ENCODE measurements at places on chromosomes 1 and 21.

DNA sequence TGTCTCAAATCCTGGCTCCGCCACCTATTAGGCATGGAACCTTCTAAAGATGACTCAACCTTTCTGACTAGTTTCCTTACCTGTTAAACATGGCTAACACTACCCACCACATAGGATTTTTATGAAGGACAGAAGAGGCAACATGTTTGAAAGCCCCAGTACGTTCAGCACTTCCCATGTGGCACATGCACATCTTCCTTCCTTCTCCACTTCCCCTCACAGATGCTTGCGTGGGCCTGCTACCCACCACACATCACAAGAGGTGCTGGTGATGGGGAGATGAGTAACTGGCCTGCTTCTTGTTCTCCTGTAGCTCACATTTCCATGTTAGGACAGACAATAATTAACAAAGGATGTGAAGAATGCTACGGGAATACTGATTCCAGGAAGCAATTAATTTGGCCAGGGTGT lies 7.1 kb downstream of the ZBTB21 start:
- no peak for DNase-seq

GRCh38 chr1:10793129-10793651 lies 3.3 kb downstream of the CASZ1 start:
- no peak for DNase-seq

- no peak for DNase-seq
Measured at GRCh38 chr1:5815211-5815610, 177.0 kb downstream of the NPHP4 start.

DNA sequence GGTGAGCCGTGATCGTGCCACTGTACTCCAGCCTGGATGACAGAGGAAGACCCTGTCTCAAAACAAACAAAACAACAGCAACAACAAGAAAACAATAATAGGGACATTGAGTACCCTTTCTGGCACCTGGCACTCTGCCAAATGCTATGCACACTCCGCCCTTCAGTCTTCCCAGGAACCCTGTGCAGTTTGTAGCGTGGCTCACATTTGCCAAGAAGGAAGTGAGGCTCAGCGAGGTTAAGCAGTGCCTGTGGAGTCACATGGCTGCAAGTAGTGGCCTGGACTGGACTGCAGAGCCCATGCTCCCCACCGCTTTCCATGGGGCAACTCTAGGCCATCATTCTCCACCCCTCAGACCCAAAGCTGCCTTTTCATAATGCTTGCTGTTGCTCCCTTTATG lies 5.3 kb upstream of the EVA1B start:
- peak; percentile 66 for DNase-seq

DNA sequence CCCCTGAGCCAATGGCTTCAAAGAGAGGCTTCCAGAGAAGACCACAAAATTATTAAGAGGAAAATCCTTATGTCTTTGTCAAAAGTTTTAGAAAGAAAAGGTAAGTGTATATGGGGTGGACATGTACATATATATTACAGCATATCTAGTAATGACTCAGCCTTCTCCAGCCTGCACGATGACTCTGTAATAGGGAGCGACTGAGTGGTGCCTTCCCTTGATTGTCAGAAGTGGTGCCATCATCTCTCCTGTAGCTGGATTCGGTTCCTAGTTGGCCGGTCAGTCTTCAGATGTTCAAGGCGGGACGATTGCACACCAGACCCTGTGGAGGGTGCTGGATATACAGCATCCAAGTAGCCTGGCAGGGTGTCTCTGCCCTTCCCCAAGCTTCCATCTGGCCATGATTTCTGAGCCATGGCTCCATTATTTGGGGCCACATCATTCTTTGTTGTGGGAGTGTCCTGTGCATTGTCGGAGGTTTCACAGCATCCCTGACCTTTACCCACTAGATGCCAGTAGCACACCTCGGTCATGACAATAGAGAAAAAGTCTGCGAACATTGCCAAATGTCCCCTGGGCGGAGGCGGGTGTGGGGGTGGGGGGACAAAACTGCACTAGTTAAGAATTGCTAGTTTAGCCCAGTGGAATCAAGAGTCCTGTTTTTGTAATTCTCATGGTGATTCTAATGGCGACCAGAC lies 206.2 kb upstream of the KAZN start:
- DNase-seq = no peak

GRCh38 chr1:59687081-59687480 lies 127.7 kb upstream of the HOOK1 start:
- DNase-seq = no peak

DNA sequence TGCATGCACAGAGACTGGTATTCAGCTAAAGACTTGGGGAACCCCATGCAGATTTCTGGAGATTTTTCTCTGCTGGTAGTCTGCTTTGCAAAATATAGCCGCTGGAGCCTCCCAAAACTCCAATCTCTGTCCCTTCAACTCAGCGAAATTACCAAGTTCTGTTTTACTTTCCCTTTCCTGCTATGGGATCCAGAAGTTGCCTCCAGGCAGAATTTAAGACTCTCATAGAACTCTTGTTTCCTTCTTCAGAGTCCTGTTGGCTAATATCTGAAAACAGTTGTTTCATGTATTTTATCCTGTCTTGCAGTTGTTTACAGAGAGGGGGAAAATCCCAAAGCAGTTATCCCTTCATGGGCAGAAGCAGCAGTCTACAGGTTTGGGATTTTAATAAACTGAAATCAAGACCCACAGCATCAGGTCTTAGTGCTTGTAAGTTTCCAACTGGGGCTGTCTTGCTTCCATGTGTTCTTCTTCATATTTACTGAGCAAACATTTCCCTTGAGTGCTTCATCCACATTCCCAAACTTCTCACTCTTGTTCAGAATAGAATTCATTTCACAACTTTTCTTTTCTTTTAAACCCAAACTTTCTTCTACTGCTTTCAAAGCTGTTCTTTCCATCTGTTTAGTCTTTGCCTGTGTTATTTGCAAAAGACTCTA lies 221.3 kb upstream of the DMRTA2 start:
- DNase-seq = no peak

GRCh38 chr1:171501305-171502024 lies 16.1 kb downstream of the PRRC2C start:
- no peak for DNase-seq

DNA sequence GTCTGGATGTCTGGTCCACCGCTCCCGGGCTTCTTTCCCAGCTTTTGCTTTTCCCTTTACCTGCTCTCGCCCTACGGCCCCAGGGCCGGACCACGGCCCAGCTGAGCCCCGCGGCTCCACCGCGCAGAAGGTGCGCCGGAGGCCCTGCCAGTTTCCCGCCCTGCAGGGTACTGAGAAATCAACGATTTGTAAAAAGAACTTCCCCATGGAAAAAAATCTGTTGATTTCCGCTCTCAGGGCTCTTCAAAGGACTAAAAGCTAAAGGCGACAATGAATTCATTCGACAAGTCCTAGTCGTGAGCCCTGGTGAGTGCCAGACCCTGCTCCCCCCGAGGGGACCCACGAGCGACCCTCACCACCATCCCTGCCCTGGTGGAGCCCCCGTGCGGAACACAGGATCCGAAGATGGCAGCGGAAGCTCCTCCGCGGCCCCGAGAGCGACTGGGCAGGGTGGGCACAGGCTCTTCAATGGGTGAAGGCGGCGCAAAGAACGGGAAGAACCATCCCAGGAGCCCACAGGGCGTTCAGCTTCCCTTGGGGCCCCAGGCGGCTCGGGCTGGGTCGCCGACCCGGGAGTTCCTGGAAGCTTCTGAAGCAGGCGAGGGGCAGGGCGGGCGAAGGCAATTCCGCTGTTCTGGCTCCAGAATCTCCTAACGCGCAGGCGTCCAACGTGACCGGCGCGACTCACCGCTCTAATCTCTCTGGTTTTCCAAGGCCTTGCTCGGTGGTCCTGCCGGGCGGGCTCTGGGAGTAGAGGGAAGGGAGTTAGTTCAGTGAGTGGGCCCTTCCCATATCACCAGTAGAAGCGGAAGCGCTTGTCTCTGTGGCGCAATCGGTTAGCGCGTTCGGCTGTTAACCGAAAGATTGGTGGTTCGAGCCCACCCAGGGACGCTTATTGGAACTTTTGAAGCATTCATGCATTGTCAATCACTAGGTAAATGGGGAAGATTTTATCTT lies 6.6 kb upstream of the RNU1-2 start:
- DNase-seq = peak; percentile 97

- peak; percentile 43 for DNase-seq
Measured at GRCh38 chr21:37149411-37149810, 76.4 kb downstream of the TTC3 start.

DNA sequence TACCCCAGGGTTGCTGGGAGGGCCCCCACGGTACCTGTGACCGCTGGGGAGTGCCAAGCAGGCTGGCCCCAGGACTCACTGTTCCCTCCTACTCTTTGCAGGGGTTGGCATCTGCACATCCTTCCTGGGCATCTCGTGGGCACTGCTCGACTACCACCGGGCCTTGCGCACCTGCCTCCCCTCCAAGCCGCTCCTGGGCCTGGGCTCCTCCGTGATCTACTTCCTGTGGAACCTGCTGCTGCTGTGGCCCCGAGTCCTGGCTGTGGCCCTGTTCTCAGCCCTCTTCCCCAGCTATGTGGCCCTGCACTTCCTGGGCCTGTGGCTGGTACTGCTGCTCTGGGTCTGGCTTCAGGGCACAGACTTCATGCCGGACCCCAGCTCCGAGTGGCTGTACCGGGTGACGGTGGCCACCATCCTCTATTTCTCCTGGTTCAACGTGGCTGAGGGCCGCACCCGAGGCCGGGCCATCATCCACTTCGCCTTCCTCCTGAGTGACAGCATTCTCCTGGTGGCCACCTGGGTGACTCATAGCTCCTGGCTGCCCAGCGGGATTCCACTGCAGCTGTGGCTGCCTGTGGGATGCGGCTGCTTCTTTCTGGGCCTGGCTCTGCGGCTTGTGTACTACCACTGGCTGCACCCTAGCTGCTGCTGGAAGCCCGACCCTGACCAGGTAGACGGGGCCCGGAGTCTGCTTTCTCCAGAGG lies 6.8 kb downstream of the XKR8 start:
- no peak for DNase-seq

DNA sequence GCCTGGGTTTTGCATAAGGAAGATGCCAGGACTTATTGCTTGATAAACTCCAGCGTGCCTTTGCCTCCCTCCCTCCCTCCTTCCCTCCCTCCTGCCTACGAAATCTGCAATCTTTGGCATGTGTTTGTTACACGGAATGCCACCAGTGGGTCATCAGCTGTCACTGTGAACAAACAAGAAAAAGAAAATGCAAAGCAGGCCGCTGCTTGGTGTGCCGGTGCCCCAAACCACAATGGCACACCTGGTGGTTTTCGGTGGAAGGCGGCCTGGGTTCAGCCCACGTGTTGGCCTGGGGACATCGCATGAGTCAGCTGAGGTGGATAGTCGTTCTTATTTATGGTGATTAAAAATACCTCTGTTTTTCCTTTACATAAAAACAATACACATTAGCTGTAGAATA lies 16.3 kb upstream of the IFNLR1 start:
- DNase-seq = no peak

GRCh38 chr1:213750231-213751063 lies 237.3 kb upstream of the PROX1 start:
- no peak for DNase-seq

GRCh38 chr1:44646261-44647110 lies 27.8 kb downstream of the TMEM53 start:
- no peak for DNase-seq

DNA sequence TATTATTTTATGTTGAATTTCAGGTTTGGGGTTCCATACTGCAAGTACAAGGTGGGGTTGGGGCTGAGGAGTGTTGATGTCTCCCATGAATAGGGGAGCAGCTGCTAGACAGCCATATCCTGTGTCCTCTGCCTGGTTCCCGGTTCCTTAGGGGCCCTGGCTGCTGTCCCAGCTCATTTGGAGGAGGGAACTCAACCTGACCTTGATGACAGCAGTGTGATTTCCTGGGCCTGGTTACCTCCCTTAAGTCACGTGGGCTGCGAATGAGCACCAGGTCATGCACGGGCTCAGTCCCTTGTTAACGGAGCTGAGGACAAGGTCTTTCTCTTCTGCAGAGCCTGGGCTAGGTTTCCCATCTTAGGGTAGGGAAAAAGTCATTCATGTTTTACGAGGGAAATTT lies 85.1 kb downstream of the MTR start:
- no peak for DNase-seq

DNA sequence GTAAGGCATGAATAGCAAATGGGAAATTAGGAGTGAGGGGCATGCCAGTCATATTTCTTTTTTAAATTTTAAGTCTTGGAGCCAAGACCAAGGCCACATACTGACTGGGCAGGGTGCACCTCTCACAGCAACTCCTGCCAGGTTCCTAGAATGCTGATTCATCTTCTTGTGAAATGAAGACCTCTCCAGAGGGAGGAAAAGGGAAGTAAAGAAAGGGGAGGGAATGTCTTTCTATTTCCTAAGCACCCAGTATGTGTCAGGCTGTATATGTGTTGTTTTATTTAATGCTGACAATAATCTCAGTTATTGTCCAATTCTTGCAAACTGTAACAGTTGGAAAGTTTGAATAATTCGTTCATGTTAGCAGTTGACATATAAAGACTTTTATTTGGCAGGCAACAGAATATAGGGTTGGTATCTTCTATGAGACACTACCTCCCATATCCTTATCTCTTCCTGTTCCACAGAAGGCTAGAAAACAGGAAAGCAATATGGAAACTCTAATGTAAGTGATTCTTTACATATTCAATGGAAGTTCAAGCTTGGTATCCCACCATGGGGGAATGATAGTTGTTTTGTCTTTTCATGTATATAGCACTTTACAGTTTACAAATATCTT lies 259.1 kb upstream of the USP24 start:
- peak; percentile 12 for DNase-seq

- DNase-seq = no peak
Measured at GRCh38 chr1:98021126-98021525, 100.3 kb upstream of the DPYD start.

- no peak for DNase-seq
Measured at GRCh38 chr21:25944672-25945213, 210.0 kb downstream of the GABPA start.
